ENCODE measurements at places on chromosomes 4 and X. TPM values are rescaled to one million over a fixed set of nuclear protein-coding genes. Genes with fewer than 3 reads are reported as not detected.

TAF9B gene
- 15.9 TPM for total RNA-seq

DNA sequence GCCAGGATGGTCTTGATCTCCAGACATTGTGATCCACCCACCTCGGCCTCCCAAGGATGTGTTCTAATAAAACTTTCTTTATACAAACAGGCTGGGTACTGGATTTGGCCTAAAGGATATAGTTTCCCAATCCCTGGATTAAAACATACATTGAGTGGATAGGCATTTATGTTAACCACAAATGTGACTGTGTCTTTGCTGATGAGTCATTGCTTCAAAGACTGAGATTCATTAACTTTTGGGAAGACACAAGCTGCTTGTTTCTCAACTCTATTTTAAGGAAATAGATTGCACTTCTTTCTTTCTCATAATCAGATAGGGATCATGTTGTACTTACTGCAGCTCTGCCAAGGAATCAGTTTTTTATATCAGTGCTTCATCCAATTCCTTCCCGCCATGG, 131.3 kb upstream of the AGA start:
- peak; percentile 94 for DNase-seq

GRCh38 chrX:16671005-16671404, 21.0 kb downstream of the S100G start:
- peak; percentile 60 for DNase-seq

DNA sequence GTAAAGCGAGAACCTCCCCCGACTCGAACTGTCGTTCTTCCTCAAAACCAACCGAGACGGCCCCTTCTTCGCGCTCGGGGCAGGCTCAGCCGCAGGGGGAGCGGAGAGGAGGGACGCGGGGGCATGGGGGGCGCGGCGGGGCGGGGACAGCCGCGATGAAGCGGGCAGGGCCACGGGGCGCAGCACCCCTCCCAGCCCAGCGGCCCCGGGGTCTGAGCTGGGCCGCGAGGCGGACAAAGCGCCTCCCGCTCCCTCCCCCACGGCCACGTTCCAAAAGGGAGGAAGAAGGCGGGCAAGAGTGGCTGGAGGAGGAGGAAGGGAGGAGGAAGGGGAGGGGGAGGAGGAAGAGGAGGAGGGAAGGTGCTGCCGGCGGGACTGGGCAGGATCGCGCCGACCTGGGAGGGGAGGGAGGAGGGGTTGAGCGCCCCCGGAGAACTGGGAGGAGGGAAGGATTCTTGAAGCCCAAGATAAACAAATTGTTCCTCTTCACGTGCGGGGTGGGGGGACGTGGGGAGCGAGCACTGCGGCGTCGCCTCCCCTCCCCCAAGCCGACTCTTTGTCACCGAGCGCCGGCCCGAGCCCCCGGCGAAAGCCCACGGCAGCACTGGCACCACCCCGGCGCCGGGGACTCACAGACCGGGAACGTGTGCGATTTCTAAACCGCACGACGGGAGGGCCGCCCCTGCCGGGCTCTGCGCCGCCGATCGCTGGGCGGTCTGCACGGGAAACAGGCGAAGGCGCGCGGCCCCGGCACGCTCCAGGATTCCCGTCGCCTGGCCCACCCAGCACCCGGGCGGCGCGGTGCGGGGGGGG, 2.9 kb downstream of the MAML3 start:
- peak; percentile 83 for DNase-seq

- peak; percentile 53 for DNase-seq
Measured at GRCh38 chr4:30718021-30718542, 2.1 kb upstream of the PCDH7 start.

GRCh38 chrX:52078131-52078530, 9.1 kb upstream of the MAGED4B start:
- no peak for DNase-seq

UCP1 gene
- total RNA-seq: not detected

Data from SK-MEL-5 (cell line).